AG08396 (cell line): ENCODE measurements at places on chromosomes 16 and 17.

DNA sequence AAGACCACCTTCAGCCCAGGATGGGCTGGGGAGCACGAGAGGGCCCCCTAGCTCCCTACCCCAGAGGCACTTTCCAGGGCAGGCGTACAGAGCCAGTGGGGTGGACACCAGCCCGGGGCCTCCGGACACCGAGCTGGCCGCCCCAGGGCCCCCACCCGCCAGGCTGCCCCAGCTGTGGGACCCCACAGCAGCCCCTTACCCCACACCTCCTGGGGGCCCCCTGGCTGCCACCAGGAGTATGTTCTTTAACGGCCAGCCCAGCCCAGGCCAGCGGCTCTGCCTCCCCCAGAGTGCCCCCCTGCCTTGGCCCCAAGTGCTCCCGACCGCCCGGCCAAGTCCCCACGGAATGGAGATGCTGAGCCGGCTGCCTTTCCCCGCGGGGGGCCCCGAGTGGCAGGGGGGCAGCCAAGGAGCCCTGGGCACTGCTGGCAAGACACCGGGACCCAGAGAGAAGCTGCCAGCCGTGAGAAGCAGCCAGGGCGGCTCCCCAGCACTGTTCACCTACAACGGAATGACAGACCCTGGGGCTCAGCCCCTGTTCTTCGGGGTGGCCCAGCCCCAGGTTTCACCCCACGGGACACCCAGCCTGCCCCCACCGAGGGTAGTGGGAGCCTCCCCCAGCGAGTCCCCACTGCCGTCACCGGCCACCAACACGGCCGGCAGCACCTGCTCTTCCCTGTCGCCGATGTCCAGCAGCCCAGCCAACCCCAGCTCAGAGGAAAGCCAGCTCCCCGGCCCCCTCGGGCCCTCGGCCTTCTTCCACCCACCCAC is 24.3 kb upstream of the ZFPM1 start:
- no peak for DNase-seq

GRCh38 chr17:49987681-49988441 is 7.2 kb downstream of the DLX3 start:
- no peak for DNase-seq

DNA sequence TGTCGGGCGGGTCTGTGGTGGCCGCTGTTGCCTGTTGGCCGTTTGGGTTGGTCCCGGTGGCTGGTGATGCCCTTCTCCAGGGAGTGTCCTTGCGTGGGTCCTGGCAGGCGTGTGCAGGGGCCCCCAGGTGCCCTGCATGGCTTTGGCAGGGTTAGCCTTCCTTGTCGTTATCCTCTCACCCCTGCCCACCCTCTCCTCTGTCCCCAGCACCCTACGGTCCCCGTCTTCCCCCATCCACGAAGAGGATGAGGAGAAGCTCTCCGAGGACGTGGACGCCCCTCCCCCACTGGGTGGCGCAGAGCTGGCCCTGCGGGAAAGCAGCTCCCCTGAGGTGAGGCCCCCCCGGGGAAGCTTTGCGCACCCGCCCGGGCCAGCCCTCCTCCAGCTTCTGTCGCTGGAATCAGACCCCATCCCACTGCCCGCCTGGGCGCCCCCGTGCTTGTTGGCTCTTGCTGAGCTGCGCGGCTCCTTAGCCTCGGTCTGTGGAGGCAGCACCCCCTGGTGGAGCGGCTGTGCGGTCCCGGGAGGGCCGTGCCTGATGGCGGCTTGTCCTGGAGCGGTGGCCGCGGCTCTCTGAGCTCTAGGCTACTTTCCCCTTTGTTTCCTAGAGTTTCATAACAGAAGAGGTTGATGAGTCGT is 10.6 kb upstream of the NUDT16L1 start:
- no peak for DNase-seq

- no peak for DNase-seq
Measured at GRCh38 chr17:45823598-45823997, 21.1 kb upstream of the SPPL2C start.

DNA sequence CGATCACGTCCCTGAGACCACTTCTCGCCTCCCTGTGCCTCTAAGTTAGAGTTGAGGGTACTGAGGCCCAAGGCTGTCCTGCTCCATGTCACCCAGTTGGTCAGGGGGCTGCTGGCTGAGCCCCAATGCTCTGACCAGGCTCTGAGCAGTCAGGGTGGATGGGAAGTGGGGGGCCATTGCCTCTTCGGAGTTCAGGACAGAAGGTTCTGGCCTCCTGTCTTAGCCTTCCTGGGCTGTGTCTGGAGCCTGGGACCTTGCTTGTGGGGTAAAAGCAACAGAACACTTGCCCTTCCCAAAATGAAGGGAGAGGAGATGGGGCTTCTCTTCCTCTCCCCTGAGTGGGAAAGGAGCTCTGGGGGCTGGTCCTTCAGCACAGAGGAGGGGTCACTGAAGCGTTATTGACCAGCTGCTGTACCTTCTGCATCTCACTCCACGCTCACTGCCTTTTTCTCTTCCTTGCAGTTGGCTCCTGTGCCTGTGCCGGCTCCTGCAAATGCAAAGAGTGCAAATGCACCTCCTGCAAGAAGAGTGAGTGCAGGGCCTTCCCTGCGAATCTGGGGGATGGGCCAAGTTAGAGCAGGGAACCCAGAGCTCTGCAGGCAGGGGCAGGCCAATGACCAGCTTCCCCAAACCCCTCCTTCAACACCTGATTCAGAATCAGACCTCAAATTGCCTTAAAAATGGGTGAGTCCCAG is 580 bp downstream of the MT1X start:
- no peak for DNase-seq

GRCh38 chr17:44220213-44221083 is 973 bp upstream of the UBTF start:
- DNase-seq, result peak; percentile 79

GRCh38 chr17:48542114-48542656 is 2.7 kb downstream of the HOXB2 start:
- no peak for DNase-seq

- no peak for DNase-seq
Measured at GRCh38 chr17:58176200-58176599, 9.4 kb downstream of the OR4D2 start.

- DNase-seq, result no peak
Measured at GRCh38 chr17:12512694-12513355, 152.9 kb upstream of the MYOCD start.

DNA sequence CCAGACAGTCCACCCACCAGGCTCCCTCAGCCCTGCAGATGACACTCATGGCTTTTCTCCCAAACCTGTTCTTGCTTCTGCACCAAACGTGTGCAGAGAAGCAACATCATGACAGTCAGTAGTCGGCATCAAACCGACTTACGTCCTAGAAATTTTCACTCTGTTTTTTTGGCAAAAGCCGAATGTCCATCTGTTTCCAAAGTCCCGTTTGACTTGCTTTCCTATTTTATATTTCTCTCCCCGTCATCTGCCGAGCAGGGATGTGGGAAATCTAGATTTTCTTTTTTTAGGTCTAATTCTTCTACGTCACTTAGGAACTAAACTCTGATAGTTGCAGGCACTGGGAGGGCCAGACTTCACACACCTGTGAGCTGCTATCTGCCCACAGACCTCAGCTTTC is 104.9 kb downstream of the RMI2 start:
- no peak for DNase-seq

- no peak for DNase-seq
Measured at GRCh38 chr16:67191411-67191994, 452 bp upstream of the E2F4 start.

DNA sequence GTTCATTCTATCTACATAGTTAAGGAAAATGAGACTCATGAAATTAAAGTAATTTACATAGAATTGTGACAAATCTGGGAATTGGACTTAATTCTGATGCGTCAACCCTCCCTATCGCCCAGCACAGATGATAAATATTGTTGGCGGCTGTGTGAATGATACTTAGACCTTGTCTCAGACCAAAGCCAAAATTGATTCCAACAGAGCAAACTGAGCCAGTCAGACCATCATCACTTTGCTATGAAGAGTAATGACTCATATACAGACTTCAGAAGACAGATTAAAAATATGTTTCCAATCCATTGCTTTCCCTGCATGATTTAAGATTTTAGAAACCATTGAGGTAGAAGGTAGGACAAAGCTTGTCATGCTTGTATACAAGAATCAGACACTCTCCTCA is 1156.7 kb upstream of the CDH8 start:
- no peak for DNase-seq

GRCh38 chr17:33990943-33991706 is 264.0 kb upstream of the CCL2 start:
- no peak for DNase-seq

GRCh38 chr17:80031691-80032430 is 3.8 kb downstream of the TBC1D16 start:
- DNase-seq, result no peak

DNA sequence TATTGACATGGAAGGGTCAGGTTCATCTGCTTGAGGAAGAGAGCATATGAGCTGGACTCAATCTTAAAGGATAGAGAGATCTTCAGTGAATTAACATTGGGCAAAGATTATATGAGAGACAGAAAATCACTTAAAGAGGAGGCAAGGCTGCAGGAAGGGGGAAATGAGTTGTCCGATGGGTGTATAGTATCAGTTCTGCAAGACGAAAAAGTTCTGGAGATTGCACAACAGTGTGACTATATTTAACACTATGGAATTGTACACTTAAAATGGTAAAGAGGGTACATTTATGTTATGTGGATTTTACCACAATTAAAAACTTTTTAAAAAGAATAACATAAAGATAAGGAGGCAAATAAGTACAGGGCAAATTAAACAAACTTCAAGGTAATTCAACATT is 80.7 kb downstream of the HELZ start:
- no peak for DNase-seq

DNA sequence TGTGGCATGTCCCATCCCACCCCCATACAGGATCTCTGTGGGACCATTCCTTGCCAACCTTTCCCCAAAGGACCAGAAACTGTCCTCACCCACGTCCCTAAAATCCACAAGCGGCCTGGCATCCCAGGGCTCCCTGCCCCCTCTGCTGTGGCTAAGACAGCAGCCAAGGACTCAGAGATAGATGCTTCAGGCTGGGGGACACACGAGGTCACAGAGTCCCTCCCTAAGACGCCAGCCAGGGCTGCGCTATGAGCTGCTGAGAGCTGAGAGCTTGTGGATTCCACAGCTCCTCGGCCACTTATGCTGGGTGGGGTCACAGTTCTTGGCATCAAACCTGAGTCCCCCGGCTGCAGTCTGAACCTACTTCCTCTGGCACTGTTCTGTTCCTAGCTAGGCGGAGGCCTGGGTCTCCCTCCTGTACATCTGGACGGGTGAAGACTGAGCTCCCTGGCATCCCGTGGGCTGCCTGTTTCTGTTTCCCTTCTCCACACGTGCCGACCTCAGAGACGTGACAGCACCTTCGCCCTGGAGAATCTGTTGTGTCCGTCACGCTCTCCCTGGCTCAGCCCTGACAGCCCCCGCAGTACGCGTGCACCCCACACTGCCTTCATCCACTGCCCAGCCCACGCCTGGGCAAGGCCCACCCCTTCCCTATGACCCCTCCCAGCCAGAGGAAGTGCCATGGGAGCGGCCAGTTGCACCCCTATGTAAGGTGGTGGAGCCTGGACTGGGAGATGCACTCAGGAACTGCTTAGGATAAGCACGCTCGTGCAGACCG is 61.2 kb downstream of the ENGASE start:
- no peak for DNase-seq

DNA sequence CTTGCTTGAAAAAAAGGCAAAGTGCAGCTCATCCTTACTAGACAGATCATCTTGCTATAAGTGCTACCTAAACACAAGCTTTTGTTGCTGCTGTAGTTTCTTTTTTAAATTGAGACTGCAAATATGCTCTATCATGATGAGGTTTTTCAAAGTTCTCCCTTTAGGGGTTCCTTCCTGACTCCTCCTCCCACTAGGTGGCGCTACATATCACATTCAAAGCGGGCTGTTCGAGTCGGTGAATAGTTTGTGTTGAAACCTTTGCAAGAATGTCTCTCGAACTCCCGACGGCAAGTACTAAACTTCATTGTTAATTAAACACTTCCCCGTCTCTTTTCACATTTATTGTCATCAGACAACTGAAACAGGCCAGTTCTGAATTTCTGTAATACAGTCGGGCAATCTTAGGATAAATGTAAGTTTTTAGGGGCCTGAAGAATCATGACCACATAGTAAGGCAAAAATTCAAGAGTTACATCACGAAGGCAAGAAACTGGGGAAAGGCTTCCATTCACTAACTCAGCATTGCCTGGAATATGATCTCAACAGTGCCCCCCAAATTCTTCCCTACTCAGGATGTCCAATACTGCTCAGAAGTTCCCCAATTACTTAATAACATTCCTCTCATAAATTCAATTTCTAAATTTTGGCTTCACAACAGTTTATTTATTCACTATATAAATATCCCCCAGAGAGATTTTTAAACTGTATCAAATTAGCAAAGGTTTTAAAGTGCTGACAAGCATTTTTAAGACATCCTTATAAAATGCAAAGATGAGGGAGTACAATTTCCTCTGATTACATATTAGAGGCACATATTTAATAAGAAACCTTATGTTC is 6.7 kb downstream of the HS3ST3A1 start:
- peak; percentile 68 for DNase-seq

GRCh38 chr17:35612924-35613521 is 25.9 kb downstream of the AP2B1 start:
- DNase-seq, result no peak

DNA sequence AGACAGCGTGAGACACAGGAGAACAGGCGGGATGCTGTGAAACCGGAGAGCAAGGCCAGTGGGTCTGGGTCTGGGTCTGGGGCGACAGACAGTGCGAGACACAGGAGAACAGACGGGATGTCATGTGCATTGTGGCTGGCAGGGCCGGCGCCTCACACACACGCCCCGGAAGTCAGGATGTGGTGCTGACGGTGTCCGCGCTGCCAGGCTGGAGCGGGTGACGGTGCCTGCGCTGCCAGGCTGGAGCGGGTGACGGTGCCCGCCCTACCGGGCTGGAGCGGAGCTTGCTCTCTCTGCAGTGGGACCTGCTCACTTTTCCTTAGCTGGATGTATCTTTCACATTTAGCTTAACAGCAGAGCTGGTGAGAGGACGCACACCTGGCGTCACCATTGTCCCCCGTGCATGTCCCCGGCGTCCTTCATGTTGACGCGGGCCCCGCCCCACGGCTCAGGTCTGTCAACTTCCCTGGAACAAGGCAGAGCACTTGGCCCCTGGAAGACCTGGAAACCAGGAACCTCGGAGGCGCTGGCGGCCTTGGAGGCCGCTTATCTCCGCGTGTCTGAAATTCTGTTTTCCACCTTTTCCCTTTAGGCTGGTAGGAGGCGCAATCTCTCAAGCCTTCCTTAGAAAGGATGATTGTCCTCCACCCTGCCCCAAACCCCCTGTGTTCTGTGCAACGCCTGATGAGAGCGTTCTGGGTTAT is 43.0 kb upstream of the ZNF750 start:
- DNase-seq, result no peak
